ENCODE measurements at places on chromosomes 1 and 21. TPM values are rescaled to one million over a fixed set of nuclear protein-coding genes. Genes with fewer than 3 reads are reported as not detected.

SCP2 gene
- total RNA-seq, result 241 TPM

NEK2 gene
- 8.5 TPM for total RNA-seq

CELA3B gene
- not detected for total RNA-seq

HMGCS2 gene
- 4.6 TPM for total RNA-seq

TMPRSS15 gene
- 0.34 TPM for total RNA-seq

EXO5 gene
- 9.7 TPM for total RNA-seq

SLC9C2 gene
- not detected for total RNA-seq

LRRC3 gene
- 1.6 TPM for total RNA-seq

NCAM2 gene
- 21.9 TPM for total RNA-seq

SLC22A15 gene
- total RNA-seq, result 2.0 TPM

VCAM1 gene
- 9.3 TPM for total RNA-seq

OR2M3 gene
- total RNA-seq, result not detected

MYOG gene
- not detected for total RNA-seq

RNU1-3 gene
- under 0.01 TPM for total RNA-seq

PGLYRP3 gene
- not detected for total RNA-seq

LCK gene
- total RNA-seq, result 1.3 TPM

RAB7B gene
- total RNA-seq, result 16.1 TPM

IL22RA1 gene
- 1.0 TPM for total RNA-seq

SERTAD4 gene
- 10.6 TPM for total RNA-seq

SLC45A1 gene
- 4.3 TPM for total RNA-seq

- DNase-seq, result peak; percentile 60
These were observed 295.0 kb downstream of the VAV3 start for GRCh38 chr1:107669996-107670395.

DNA sequence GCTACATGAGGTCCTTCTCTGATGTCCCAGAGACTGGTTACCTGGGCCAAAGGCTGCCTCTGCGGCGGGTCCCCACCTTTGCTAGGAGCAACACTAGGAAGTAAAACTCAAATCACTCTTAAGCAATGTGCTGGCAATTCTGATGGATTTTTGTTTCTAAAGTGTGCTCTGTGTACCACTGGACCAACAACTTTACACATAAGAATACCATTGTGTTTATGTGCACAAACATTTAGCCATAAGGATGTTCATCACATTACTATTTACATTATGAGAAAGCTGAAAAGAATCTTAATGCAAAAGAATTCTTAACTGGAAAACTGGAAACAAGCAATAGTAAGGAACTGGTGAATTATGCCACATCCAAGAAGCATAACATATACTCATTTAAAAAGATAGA lies 38.6 kb downstream of the SSBP3 start:
- DNase-seq, result no peak

DNA sequence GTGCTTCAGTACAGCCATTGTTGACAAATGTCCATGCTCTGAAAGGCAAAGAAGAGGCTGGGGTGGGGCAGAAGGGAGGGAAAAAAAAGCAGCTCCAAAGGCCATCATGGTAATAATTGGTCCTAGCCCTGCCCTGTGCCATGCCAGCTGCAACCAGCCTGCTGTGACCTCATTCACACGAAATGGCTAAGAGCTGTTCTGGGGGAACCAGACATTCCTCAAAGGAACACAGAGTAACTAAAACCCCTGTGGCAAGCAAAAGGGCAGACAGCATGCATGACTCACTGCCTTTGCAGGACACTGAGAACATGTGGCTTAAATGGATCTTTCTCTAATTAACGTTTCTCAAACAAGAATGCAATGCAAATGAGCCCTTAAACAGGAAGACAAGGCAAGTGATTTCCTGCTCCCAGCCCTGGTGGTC lies 42.3 kb downstream of the STYXL2 start:
- no peak for DNase-seq

- DNase-seq, result no peak
These were observed 17.9 kb downstream of the FOXO6 start for GRCh38 chr1:41378999-41379737.

- DNase-seq, result no peak
These were observed 68.7 kb downstream of the NID1 start for GRCh38 chr1:235996048-235996785.

- DNase-seq, result no peak
These were observed 38.0 kb downstream of the ATF3 start for GRCh38 chr1:212646588-212646987.

DNA sequence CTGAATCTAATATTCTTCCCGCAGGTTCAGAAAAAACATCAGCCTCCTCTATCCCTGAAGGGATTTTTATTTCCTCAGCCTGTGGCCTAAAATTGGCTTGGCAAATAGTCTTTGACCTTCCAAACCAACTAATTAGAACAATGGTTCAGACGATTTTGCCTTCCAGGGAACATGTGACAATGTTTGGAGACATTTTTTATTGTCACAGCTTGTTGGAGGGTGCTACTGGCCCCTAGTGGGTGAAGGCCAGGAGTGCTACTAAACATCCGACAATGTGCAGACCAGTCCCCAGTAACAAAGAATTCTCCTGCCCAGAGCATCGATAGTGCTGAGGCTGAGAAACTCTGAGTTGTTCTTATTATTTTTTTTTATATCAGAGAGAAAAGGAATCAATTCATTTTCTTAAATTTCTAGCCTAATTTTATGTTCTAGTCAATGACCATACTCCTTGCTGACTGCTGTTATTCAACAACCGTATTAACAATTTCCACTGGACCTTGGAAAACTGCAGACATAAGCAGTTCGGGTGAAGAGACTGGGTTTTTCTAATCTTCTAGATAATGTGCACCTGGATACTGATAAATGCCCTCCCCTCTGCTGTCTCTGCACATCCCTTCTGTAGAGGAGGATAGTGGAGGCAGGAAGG lies 280.7 kb downstream of the LMX1A start:
- no peak for DNase-seq

DNA sequence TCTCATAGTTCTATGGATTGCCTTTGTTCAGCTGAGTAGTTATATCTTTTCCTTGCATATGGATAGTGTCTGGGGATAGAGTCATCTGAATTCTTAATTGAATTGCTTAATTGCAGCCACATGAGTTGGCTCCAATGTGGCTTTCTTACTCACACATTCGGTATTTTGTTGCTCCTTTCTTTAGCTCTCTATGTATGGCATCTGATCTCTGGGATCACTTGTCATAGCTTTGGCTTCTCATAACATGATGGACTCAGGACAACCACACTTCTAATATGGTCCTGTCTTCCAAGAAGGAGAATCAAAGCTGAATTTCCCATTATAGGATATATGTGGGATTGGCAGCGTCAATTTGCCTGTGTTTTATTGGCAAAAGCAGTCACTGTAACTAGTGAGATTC lies 716.2 kb downstream of the NCAM2 start:
- no peak for DNase-seq

DNA sequence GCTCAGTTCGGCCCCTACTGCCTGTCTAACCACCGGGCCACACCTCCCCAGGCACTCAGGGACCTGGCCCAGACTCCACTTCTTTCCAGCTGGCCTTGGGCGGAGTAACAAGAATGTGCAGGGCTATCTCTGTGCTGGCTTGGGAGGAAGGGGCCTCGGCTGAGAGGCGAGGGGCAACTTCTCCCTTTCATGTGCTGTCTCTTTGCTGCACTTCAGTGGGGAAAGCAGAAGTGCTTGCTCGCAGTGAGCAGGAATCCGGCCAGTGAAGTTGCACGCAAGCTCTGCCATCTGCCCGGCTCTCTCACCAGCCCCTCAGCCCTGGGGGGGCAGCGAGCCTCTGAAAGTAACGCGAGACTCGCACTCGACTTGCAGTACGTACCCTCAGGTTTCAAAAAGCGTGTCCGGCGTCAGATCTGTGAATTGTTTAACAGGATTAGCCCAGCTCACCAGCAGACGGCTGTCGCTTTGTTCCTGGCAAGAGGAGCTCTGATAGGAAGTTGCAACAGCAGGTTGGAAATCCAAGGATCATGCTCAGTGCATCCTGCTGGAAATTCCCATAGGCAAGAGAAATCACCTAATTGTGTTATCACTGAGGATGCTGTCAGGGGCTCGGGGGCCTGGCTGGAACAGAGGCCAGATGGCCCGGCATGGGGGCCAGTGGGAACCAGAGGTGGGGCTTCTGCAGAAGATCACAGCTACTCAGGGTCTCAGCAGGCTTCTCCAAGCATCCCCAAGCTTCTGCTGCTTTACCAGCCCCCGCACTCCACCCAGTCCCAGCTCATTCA lies 221.1 kb downstream of the NPHP4 start:
- DNase-seq, result no peak

DNA sequence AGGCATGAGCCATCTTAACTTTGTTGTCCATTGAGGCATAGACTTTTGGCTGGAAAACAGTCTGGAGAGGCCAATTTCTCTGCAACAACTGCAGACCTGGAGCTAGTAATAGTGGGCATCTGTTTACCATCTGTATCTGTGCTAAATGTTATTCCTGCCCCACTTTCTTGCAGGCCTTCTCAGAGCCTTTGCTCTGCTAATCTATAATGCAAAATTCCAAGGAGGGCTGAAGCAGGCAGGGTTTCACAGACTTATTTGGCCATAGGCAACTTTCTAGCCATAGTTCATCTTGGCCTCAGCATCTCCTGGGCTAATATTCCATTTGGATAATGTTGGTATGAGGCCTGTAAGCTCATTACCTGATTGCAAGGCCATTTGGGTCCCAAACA lies 124.5 kb upstream of the CSF3R start:
- DNase-seq, result no peak

DNA sequence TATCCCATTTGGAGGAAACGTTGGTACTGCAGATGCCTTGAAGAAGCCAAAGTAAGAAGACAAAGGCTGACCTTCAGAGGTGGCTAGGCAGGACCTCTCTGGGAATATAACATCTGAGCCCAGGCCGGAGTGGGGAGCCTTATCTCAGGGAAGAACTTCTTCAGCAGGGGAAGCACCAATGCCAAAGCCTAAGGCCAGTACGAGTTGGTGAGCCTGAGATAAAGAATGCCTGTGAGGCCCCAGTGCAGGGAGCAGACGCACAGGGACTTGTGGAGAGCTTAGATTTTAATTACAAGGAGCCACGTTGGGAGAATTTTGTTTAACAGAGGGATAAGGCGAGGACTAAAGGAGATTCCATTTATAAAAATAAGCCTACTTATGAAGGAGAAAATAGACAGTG lies 468.8 kb upstream of the RUNX1 start:
- DNase-seq, result no peak

GRCh38 chr1:239995281-239995680 lies 96.4 kb upstream of the FMN2 start:
- DNase-seq, result no peak

GRCh38 chr21:23853796-23854379 lies 1753.4 kb downstream of the MRPL39 start:
- no peak for DNase-seq

GRCh38 chr1:45334308-45335245 lies 5.4 kb upstream of the TOE1 start:
- no peak for DNase-seq

GRCh38 chr1:221440658-221441057 lies 301.2 kb downstream of the DUSP10 start:
- no peak for DNase-seq

DNA sequence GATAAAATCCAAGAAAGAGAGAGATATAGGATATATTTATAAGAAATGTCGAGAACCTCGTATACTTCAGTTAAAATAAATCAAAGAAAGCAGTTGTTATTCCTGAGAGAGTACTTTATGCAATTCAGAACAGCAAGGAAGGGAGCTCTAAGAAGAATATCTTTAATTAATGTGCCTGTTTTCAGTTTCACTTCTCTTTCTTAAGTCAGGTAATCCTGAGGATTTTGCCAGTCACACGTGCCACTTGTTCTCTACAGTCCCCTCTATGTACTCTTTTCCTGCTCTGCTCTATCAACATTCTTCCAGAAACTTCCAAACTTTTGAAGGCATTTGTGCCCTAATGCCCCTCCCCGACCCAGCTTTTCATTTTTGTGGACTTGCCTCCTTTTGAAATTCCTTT lies 211.9 kb downstream of the AKT3 start:
- DNase-seq, result no peak

DNA sequence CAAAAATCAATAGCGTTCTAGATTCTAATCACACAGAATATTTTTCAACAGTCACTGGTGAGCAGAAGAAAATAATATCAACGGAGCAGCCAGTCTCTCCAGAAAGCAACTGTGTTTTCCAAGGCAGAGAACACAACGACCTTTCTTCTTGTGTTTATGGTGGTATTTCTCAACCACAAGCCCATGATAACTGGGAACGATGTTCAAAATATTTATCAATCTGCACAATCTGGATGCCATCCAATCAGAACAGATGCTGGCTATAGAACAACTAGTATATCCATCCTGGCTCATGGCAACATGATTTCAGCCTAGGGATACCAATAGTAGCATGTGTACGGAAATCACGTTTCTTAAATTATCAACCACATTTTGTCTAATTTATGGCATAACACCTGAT lies 162.7 kb upstream of the RUNX1 start:
- DNase-seq, result no peak

GRCh38 chr1:97791251-97791650 lies 129.6 kb downstream of the DPYD start:
- DNase-seq, result no peak

DNA sequence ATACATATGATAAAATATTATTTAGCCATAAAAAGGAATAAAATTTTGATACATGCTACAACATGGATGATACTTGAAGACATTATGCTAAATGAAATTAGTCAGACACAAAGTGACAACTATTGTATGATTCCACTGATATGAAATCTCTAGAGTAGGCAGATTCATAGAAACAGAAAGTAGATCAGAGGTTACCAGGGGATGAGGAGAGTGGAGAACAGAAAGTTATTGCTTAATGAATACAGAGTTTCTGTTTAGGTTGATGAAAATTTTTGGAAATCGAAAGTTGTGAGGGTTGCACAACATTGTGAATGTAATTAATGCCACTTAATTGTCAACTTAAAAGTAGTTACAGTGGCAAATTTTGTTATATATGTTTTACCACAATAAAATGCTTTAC lies 315.7 kb upstream of the USP25 start:
- DNase-seq, result no peak

DNA sequence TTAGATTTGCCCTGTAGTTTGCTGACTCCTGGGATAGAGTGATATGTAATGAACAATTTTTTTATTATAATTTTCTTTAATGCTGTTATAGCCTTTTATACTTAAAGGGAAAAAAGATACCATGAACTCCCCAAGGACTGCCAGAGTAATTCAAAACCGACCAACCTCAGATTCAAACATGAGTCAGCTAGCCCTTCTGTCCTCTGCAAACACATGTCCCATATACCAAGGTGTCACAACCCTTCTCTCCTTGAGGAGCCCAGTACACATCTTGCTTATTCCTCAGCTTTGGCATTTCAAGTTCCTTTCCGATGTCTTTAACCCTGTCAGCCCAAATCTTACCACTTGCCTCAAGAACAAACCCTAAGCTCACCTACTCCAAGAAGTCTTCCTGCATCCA lies 184.9 kb downstream of the KCNH1 start:
- DNase-seq, result no peak

- DNase-seq, result no peak
These were observed 1058.0 kb downstream of the KCNT2 start for GRCh38 chr1:195550071-195550862.

- no peak for DNase-seq
These were observed 42.8 kb downstream of the DPH5 start for GRCh38 chr1:100982793-100983192.

GRCh38 chr1:86508583-86508969 lies 38.3 kb upstream of the CLCA4 start:
- DNase-seq, result no peak
